ENCODE measurements at places on chromosomes 1 and 21. TPM values are rescaled to one million over a fixed set of nuclear protein-coding genes. Genes with fewer than 3 reads are reported as not detected.

Gene TMEM81
- total RNA-seq, result 1.5 TPM

Gene AMY2A
- total RNA-seq, result 0.09 TPM

Gene ALPL
- total RNA-seq, result under 0.01 TPM

Gene ZMYM4
- 30.4 TPM for total RNA-seq

Gene APOBEC4
- not detected for total RNA-seq

Data from bronchial smooth muscle cell (primary cell).